Osteoblast (primary cell): ENCODE measurements at places on chromosomes 7 and 10. TPM values are rescaled to one million over a fixed set of nuclear protein-coding genes. Genes with fewer than 3 reads are reported as not detected.

The ABCA13 gene
- 3.6 and 4.4 TPM in 2 replicates for total RNA-seq

The CLCN1 gene
- under 0.01 TPM in 2 replicates for total RNA-seq

The CALD1 gene
- total RNA-seq: 1,075 and 1,123 TPM in 2 replicates

The IQUB gene
- 0.72 and 0.88 TPM in 2 replicates for total RNA-seq

DNA sequence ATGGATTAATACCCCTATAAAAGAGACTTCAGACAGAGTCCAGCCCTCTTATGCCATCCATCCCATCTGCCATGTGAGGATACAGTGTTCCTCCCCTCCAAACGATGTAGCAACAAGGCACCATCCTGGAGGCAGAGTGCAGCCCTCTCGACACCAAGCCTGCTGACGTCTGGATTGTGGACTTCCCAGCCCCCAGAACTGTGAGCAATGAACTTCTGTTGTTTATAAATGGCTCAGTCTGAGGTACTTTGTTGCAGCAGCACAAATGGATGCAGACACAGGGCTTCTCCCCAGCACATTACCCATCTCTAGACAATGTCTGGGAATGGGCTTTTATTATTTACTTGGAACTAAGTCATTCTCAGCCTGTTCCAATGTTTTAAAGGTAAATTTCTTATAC, 195.6 kb downstream of the WDR37 start:
- no peaks in the 10 kb centered on the region for H3K36me3 ChIP-seq
- no peak overlapping the region for H3K27ac ChIP-seq
- H3K4me3 ChIP-seq: no peak overlapping the region
- DNase-seq: no peak
- no peaks in the 10 kb centered on the region for H3K4me1 ChIP-seq

DNA sequence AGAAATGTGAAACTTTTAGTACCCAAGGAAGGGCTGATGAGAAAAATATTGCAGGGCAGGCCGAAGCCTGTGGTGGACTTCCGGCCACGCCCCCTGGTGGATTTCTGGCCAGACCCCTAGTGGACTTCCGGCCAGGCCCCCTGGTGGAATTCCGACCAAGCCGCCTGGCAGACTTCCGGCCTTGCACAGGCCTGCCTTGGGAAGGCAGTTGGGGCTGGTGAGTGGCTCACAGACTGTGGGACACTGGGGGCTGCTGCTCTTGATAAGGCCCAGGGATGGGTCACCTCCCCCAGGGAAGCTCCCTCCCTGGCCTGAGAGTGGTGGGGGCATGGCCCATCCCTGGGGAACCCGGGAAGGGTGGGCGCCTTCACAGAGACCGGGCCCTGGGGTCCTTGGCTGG, 116.4 kb upstream of the MKI67 start:
- H3K4me1 ChIP-seq: no peaks in the 10 kb centered on the region
- no peak for DNase-seq

DNA sequence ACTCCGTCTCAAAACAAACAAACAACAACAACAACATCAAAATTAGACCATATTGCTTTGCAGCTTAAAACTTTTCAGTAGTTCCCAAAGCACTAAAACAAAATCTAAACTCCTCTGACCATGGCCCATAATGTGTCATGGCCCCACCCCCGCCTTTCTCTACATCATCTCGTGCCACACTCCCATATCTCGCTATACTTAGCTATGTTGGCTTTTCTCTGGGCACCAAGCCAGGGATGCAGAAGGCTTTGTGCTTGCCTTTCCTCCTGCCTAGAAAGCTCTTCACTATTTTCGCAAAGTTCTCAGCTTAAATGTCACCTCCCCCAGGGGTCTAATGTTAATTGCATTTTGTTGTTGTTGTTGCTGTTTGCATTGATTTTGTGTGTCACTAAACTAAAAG, 15.1 kb upstream of the SLC16A12 start:
- DNase-seq: no peak
- H3K27me3 ChIP-seq: no peaks in the 10 kb centered on the region
- no peak overlapping the region for H3K4me3 ChIP-seq
- no peaks in the 10 kb centered on the region for H3K36me3 ChIP-seq

DNA sequence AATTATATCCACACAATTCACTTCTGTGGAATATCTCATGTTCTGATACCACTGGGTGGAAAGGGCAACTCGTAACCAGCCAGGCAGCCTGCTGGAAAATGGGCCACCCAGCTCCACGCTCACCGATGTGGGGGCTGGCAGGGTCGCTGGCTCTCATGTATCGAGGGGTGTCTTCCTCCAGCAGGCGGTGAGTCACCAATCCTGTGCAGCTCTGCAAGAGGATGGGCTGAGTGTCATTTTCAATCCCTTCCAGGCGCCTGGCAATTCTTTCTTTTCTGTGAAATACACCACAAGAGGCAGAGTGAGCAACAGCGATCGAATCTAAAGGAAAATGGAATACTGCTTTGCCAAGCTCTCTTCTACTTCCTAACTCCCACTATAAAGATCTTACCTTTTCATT, 80.1 kb downstream of the SVIL start:
- no peaks in the 10 kb centered on the region for H3K27me3 ChIP-seq
- H3K4me1 ChIP-seq: peaks cover 23% of the 10 kb centered on the region
- H3K36me3 ChIP-seq: peaks cover 16% of the 10 kb centered on the region
- peak; percentile 42 for DNase-seq
- H3K27ac ChIP-seq: no peak overlapping the region

- DNase-seq: no peak
- no peak overlapping the region for H3K4me3 ChIP-seq
- H3K4me1 ChIP-seq: peaks cover 11% of the 10 kb centered on the region
- H3K27ac ChIP-seq: no peak overlapping the region
- no peaks in the 10 kb centered on the region for H3K27me3 ChIP-seq
- H3K36me3 ChIP-seq: no peaks in the 10 kb centered on the region
These were observed 455.6 kb downstream of the INHBA start for GRCh38 chr7:41247143-41247865.

DNA sequence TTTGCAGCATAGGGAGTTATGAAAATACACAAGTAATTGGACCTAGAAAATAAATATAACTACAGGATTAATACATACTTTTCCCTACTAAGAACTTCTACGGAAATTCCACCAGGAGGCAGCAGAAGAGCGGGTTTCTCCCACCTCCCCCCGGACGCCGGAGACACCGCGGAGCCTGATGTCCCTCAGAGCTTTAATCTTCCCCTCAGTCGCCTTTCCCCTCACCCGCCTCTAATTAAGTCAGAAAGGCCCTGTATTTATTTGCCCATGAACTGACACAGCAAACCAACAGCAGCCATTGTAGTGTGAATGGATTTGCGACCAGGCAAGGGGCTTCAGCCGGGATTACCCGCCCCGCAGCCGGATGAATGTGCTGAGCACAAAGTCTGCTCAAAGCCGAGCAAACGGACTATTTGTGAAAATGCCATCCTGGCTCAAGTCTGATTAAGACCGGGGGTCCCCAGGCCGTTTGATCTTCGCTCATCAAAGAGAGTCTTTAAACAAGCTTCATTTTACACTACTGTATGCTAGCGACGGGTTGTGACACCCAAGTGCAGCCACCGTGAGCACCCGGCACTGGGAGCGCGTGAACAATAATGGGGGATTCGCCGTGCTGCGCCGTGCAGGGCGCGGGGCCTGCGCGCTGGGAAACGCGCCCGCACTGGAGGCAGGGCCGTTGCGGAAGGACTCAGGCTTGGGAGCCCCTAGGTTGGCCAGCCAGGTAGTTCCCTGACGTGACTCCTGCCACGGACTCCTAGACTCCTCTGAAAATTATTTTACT, 5.6 kb upstream of the DKK1 start:
- H3K27me3 ChIP-seq: no peaks in the 10 kb centered on the region
- H3K36me3 ChIP-seq: no peaks in the 10 kb centered on the region
- peak overlapping the region; percentile 54 for H3K27ac ChIP-seq
- H3K4me3 ChIP-seq: peak overlapping the region; percentile 80
- DNase-seq: peak; percentile 94

- no peak overlapping the region for H3K4me3 ChIP-seq
- H3K36me3 ChIP-seq: no peaks in the 10 kb centered on the region
- H3K27me3 ChIP-seq: peaks cover 15% of the 10 kb centered on the region
- peak; percentile 25 for DNase-seq
- no peak overlapping the region for H3K27ac ChIP-seq
These were observed 5.0 kb upstream of the GOLGA7B start for GRCh38 chr10:97844678-97845077.
